Neuronal stem cell (in vitro differentiated cells): ENCODE measurements at places on chromosomes 12 and 14.
A peak's percentile ranks its signal among the peaks of the same experiment; 100 is the strongest.

DNA sequence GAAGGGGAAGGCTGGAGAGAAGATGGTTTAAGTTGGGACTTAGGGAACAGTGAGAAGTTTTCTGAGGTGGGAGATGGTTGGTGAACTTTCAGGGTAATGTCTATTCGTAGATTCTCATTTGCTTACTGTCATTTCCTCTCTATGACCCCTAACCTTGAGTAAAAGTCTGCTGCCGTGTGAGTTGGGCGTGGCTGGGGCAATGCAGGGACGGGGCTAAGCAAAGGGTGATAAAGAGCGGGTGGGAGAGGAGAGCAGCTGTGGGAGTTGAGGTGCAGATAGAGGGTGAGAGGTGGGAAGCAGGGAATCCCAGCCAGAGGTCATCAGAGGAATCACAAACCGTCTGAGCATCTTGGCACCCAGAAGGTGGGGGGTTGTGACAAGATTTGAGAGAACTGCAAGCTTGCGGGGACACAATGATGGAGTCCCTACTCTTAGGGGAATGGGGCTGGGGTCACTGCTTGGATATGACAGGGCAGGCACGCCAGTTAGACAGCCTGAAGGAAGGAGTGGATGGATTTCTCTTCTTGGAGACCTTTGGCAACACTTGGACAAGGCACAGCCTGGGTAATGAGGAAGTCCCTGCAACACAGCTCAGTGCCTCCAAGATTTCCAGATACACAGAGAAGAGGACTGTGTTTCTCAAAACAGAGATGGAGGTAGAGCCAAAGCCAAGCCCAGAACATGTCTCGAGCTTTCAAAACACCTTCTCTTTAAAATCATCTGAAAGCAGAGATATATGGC is 45.9 kb upstream of the CTDSP2 start:
- no peak for DNase-seq

DNA sequence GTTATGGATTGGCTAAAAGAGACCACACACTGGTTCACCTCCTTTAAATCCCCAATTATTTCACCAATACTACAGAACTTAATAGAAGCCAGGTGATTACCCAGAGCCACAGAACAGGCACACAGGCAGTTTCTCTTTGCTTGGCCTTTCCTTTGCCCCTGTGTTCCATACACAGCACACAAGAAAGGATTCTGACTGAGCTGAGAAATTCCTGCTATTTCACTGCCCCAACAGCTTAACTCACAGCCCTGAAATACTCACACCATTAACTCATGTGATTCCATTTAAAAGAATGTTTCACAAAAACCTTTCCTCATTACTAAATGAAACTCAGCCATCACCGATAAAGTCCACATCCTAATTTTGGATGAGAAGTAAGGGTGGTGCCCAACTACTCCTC is 133.6 kb downstream of the MED13L start:
- DNase-seq: no peak

DNA sequence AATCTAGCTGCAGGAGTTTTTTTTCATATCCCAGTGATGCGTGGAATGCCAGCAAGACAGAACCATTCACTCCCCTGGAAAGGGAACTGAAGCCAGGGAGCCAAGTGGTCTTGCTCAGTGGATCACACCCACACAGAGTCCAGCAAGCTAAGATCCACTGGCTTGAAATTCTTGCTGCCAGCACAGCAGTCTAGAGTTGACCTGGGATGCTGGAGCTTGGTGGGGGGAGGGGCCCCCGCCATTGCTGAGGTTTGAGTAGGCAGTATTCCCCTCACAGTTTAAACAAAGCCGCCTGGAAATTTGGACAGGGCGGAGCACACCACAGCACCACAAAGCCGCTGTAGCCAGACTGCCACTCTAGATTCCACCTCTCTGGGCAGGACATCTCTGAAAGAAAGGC is 86.9 kb upstream of the STXBP6 start:
- no peak for DNase-seq

DNA sequence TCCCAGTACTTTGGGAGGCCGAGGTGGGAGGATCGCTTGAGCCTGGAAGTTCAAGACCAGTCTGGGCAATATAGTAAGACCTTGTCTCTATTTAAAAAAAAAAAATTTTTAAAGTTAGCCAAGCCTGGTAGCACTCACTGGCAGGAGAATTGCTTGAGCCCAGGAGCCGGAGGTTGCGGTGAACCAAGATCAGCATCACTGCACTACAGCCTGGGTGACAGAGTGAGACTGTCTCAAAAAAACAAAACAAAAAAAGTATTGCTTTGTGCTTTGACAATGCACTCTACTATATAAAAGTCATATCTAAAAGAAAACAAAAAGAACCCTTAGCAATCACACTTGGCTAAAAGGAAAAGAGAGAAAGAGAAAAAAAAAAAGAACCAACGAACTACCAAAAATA is 26.8 kb downstream of the GNPTAB start:
- no peak for DNase-seq

- DNase-seq: no peak
Measured at GRCh38 chr12:103268831-103269514, 226.8 kb downstream of the C12orf42 start.

- peak; percentile 63 for DNase-seq
Measured at GRCh38 chr14:99628887-99629618, 15.9 kb upstream of the HHIPL1 start.

DNA sequence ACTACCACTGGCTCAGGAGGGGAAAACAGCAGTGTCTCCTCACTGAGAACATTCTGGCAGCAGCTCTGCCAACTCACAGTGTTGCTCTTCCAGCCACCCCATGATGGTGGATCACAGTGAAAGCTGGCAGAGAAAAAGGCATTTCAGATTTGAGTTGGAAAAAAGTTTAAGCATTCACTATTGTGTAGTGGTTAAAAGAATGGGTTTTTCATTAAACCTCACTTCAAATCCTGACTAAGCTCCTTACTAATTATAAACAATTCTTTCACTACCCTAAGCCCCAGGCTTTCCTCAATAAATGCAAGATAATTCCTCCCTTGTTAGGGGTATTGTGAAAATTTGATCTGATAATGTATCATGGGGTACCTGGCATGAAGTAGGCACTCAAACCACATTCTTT is 518.1 kb downstream of the SNAPC1 start:
- no peak for DNase-seq

DNA sequence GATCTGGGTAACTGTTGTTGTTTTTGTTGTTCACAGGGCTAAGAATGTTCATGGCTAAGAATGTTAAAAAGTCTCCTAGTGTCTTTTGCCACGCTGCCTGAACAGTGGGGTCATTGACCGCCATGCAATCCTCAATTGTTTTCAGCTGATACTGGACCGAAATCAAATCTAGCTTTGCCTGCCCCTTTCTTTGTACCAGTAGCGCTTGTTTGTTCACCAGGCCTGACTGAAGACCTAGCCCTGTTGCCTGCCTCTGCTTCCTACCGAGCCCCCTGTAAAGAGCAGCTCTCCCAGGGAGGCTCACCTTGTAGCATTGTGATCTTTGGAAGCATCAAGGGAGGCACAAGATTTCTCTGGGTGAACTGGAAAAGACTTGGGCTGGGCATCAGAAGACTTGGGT is 6.7 kb downstream of the PSEN1 start:
- DNase-seq: peak; percentile 12

DNA sequence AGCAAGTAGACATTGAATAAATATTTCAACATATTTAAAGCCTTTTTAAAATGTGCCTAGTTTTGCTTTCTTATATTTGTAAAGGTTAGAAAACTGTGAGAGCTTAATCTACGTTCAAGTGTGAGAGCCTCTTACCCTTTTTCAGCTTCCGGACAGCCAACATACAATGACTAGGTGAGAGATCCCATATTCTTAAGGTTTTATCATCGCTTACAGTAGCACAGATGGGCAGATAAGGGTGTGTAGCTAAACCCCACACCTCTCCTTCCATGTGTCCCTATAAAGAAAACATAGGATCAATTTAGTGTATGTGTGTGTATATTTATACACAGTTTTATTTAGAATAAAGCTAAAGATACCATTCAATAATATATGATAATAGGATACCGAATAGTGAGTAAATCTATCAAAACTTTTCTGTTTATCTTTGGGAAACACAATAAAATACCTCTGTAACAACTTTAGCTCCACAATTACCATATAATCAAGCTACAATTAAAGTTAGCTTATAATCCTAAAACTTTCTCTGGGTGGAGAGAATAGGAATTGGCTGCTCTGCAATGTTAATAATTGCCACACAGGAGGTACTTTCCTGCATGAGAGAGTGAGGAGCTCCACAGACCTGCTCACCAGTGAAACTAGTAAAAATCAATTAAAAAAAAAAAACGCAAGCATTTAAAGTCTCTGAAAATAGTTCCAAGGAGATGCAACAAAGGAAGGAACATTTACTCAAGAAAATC is 110.8 kb downstream of the EML5 start:
- no peak for DNase-seq

DNA sequence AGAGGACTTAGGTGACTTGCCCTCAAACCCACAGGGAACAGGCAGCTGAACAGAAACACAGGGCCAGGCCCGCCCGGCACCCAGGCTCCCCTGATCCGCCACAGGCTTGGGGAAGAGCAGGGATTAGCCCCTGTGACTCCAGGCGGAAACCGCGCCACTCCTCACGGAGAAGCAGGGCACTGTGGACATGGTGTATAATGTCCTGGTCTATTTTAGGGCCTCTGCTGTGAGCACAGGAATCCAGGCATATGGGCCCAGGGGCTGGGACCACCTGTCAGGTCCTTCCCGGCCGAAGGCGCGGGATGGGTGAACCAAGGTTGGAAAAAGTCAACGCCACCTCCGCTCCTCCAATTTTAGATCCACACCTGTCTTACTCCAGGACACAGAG is 34.6 kb upstream of the MEG3 start:
- DNase-seq: no peak

DNA sequence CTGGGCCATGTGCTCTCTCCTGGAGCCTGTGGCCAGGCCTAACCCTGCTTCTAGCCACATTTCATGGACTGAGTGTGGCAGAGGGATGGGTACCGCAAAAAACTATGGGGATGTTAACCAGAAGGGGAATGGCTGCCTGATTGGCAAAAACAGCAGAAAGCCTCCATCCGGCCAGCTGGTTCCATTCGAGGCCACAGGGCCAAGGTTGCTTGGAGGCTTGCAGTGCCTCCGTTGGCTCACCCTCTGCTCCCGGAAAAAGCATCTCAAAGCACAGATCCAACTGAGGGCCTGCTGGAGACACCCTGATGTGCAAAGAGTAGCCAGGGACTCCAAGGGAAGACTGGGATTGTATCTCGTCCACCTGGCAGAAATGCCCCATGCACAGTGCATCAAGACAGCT is 16.5 kb downstream of the TMEM120B start:
- DNase-seq: no peak

- no peak for DNase-seq
Measured at GRCh38 chr12:11782914-11783420, 133.5 kb downstream of the ETV6 start.

DNA sequence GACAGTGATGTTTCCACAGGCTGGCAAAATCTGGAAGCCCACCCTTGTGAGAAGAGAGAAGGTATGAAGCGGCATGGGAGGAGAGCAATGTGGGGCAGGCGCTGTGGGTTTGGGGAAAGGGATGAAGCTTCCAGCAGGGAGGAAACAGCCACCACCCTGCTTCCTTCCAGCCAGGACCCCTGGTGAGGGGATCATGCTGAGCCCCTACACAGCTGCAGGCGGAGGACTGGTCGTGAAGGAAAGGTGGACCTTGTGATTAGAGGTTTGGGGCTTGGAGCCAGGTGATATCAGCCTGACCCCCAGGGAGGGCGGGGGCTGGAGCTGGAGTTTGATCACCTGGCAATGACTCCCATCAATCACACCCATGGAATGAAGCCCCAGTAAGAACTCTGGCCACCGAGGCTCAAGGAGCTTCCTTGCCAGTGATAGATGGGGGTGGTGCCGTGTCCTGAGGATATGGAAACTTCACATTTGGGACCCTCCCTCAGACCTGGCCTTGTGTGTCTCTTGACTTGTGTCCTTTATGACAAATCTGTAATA is 48.6 kb downstream of the RIMBP2 start:
- DNase-seq: no peak

- DNase-seq: no peak
Measured at GRCh38 chr12:98172801-98173200, 342.6 kb upstream of the TMPO start.

GRCh38 chr14:104749111-104749649 is 3.8 kb upstream of the SIVA1 start:
- no peak for DNase-seq

DNA sequence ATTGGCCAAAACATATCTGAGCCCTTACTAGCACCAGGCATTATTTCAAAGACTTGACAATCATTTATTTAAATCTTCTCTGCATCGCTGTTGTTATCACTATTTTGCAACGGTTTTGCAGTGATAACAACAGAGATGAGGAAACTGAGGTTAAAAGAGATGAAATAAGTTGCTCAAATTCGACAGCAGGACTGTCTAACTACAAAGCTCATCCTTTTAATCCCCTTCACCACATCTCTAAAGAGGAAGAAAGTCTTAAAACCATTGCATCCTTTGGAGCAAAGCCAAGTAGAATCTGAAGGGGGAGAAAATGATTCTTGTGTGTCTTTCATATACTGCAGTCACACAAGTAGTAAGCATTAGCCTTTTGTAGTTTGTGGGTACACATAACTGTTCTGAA is 14.8 kb upstream of the ETNK1 start:
- no peak for DNase-seq

- DNase-seq: no peak
Measured at GRCh38 chr12:116090516-116090915, 187.0 kb downstream of the MED13L start.

DNA sequence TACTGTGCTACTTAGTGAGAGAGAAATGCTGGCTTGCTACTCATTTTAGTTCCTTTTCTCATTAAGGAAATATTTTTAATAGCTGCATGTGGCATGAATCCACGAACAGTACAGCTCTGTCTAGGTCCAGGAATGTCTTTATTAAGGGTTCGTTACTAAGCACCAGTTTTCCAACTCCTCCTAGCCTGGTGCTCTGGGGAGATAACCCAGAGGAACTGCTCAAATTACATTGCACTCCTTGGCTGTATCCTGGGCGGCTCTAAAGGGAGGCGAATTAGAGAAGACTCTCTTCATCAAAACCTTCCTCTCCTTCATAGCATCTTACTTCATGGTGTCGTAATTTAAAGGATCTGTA is 101.3 kb downstream of the PPM1A start:
- no peak for DNase-seq
